ENCODE measurements at places on chromosomes 13 and 19.

- H3K4me1 ChIP-seq: peaks cover 18% of the 10 kb centered on the region
- H3K4me3 ChIP-seq: no peak overlapping the region
- H3K36me3 ChIP-seq: no peaks in the 10 kb centered on the region
- DNase-seq: peak; percentile 12
- H3K27me3 ChIP-seq: no peaks in the 10 kb centered on the region
- H3K27ac ChIP-seq: peak overlapping the region; percentile 8
Observed at GRCh38 chr13:110249326-110249725, 57.6 kb downstream of the COL4A1 start.

DNA sequence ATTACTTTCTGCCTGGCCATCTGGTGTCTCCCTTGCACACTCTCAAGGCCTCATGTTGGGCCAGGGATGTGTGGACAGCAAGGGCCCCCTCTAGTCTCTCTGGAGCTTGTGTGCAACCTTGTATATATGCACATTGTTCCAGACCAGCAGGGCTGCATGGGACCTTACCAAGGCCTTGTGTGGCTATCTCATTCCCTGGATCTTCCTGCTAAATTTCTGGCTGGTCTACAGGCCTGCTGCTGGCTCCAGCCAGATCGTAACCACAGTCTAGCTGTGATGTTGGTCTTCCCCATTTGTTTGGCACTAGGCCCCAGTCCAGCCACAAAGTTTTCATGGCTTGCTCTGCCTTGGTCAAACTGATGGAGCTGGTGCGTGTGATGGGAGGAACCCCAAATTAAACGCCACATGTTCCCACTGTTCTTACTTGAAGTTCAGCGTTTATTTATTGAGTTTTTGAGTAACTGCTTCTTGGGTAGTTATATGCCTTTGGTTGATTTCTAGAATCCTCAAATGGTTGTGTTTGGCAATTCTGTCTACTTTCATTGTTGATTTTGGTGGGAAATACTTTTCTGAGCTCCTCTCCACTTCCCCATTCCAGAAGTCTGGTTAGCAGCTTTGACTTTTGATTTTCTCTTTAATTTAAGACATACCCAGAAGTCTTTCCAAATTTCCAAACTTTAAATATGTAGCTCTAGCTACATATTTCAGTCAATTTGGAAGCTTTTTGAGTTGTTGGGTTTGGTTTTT lies 56.4 kb downstream of the SIPA1L3 start:
- no peaks in the 10 kb centered on the region for H3K27me3 ChIP-seq
- no peak overlapping the region for H3K27ac ChIP-seq
- H3K4me1 ChIP-seq: no peaks in the 10 kb centered on the region
- H3K4me3 ChIP-seq: no peak overlapping the region

DNA sequence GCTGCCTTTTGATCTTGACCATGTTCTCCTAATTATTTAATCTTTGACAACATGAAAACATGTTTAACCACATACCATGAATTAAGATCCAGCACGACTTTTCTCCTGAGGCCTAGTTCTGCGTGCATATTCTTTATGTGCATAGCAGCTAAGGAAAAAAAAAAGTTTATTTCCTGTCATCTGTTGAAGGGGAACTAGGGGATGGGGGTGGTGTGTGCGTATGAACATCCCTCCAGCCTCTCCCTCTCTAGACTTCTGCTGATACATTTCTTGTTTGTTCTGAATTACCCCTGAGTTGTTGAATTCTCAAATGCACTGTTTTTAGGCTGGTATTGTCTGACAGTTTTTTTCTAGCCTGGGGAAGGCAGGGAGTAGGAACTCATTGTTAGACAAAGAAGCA lies 543.3 kb downstream of the FGF9 start:
- H3K36me3 ChIP-seq: no peaks in the 10 kb centered on the region
- no peak overlapping the region for H3K4me3 ChIP-seq
- H3K4me1 ChIP-seq: no peaks in the 10 kb centered on the region
- DNase-seq: no peak
- no peak overlapping the region for H3K27ac ChIP-seq

DNA sequence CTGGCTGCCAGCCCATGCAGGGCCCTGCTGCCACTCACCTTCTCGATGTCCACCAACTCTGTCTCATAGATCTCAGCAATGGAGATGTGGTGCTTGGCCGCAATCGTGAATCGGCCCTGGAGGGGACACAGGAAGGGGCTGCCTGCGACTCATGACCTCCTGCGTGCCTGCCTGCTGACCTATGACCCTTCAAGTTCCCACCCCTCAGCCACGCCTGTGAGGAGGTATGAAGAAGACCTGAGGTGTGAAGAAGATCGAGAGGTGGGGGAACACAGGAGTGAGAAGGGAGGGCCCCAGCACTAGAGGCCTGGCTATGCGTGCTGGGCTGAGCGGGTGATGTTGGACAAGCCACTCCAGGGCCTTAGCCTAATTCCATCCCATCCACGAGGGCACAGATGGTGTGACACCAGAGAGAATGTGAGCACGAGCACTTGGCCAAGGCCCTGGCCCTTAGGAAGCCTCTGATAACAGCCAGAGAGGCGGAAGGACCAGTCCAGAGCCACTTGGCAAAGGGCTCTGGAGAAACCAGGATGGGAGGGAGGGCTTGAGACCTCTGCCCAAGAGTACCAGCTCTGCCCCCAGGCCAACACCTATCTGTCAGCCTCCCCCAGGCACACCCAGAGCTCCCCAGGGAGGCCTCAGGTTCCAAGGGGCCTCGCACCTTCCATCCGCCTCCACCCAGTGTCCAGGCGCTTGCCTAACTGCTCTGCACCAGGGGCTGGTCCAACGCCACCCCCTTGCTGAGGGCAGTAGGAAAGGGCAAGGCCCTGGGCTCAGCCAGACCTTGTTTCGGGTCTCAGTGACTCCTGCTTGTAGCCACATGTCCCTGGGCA lies 9.6 kb upstream of the KPTN start:
- H3K36me3 ChIP-seq: no peaks in the 10 kb centered on the region
- H3K27me3 ChIP-seq: no peaks in the 10 kb centered on the region
- H3K4me1 ChIP-seq: no peaks in the 10 kb centered on the region
- no peak overlapping the region for H3K4me3 ChIP-seq

DNA sequence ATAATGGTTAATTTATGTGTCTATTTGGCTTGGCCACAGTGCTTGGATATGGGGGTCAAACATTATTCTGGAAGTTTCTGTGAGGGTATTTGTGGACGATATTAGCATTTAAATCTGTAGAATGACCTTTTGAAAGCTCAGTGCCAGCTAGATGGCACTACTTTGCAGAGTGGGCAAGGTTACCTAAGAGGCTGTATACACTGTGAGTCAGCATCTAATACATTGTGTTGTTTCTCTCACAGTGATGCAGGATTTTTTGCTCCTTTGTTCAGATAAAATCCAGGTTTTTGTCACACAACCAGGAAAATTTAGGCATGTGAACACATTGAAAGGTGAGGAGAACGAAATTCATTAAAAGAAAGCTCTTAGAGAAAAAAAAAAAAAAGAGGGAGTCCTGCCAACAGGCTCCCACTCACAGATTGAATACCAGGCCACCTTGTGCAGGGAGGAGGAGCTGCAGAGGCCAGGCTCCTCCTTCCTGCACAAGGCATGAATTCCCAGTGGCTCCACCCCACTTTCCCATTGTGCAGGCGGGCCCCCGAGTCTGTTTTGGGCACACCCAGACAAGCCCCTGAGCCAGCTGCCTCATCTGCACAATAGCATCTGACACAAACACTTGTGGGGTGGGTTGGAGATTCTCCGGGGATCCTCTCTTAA lies 551.0 kb upstream of the ATXN8OS start:
- no peaks in the 10 kb centered on the region for H3K4me1 ChIP-seq
- H3K27ac ChIP-seq: no peak overlapping the region
- H3K27me3 ChIP-seq: no peaks in the 10 kb centered on the region
- no peak for DNase-seq

- H3K4me3 ChIP-seq: no peak overlapping the region
- DNase-seq: no peak
- peaks cover 23% of the 10 kb centered on the region for H3K4me1 ChIP-seq
Observed at GRCh38 chr19:29524201-29524911, 1.4 kb upstream of the VSTM2B start.

- peak overlapping the region; percentile 82 for H3K27ac ChIP-seq
- peaks cover 57% of the 10 kb centered on the region for H3K4me1 ChIP-seq
- H3K36me3 ChIP-seq: no peaks in the 10 kb centered on the region
Observed at GRCh38 chr19:661427-662196, 1.4 kb downstream of the RNF126 start.

- DNase-seq: peak; percentile 32
- no peaks in the 10 kb centered on the region for H3K36me3 ChIP-seq
- H3K27ac ChIP-seq: no peak overlapping the region
- H3K27me3 ChIP-seq: no peaks in the 10 kb centered on the region
Observed at GRCh38 chr19:14731200-14731599, 41.4 kb downstream of the ZNF333 start.

DNA sequence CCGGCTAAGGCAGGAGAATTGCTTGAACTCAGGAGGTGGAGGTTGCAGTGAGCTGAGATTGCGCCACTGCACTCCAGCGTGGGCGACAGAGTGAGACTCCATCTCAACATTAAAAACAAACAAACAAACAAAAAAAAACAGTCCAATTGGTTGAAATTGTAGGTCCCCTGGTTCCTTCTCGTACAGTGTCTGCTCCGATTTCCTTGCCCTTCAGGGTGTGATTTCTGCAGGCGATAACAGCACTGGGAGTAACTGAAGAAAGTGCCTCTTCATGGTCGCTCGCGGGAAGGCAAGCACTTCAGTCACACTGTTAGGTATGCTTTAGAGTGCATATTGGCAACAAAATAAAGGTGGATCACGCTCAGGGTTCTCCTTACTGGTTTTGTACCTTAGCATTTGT lies 39.7 kb downstream of the TPT1 start:
- H3K36me3 ChIP-seq: no peaks in the 10 kb centered on the region
- no peaks in the 10 kb centered on the region for H3K27me3 ChIP-seq
- no peaks in the 10 kb centered on the region for H3K4me1 ChIP-seq
- H3K27ac ChIP-seq: no peak overlapping the region

- H3K4me3 ChIP-seq: no peak overlapping the region
- H3K4me1 ChIP-seq: no peaks in the 10 kb centered on the region
Observed at GRCh38 chr13:32811297-32811800, 204.9 kb upstream of the KL start.

DNA sequence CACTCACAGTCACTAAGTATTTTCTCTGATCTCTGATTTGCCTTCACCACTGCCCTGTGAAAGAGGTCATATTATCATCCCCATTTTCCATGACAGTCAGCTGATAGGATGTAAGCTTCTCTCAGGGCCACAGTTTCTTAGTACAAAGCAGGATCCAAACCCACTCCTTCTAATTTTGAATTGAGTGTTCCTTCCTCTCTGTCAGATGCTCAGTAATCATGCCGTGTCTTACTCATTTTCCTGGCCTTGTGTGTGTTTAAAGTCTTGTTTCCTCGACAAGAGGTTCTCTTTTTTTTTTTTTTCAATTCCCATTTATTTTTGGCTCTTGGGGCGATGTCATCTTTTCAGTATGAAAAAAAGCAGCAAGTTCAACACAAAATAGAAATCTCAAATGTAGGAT lies 72.3 kb downstream of the NAA16 start:
- no peak overlapping the region for H3K27ac ChIP-seq
- no peaks in the 10 kb centered on the region for H3K36me3 ChIP-seq
- H3K4me3 ChIP-seq: no peak overlapping the region
- no peaks in the 10 kb centered on the region for H3K4me1 ChIP-seq

- H3K27ac ChIP-seq: no peak overlapping the region
- no peaks in the 10 kb centered on the region for H3K36me3 ChIP-seq
- no peaks in the 10 kb centered on the region for H3K27me3 ChIP-seq
- H3K4me1 ChIP-seq: no peaks in the 10 kb centered on the region
- H3K4me3 ChIP-seq: no peak overlapping the region
- no peak for DNase-seq
Observed at GRCh38 chr19:23789246-23789645, 30.6 kb upstream of the ZNF681 start.

DNA sequence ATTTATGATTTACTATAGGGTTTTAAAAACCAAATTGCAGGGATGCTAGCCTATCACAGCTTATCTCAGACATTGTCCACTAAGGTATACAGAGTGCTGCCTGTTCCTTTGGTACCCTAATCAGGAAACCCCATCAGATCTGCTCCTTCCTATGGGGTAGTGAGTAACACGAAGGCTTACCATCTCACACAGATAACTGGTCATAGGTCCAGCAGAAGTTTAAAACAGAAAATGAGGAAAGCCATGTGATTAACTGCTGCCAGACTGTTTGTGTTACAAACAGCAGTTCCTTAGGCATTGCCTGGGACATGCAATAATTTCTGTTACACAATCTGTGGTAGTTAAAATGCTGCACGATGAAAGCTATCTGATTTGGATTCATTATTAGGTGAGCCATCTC lies 53.5 kb upstream of the ALOX5AP start:
- no peak overlapping the region for H3K4me3 ChIP-seq
- H3K4me1 ChIP-seq: no peaks in the 10 kb centered on the region
- no peaks in the 10 kb centered on the region for H3K27me3 ChIP-seq
- no peak for DNase-seq
- H3K36me3 ChIP-seq: no peaks in the 10 kb centered on the region

- peaks cover 5% of the 10 kb centered on the region for H3K4me1 ChIP-seq
- no peak overlapping the region for H3K27ac ChIP-seq
Observed at GRCh38 chr13:49716615-49717014, 25.3 kb upstream of the EBPL start.

DNA sequence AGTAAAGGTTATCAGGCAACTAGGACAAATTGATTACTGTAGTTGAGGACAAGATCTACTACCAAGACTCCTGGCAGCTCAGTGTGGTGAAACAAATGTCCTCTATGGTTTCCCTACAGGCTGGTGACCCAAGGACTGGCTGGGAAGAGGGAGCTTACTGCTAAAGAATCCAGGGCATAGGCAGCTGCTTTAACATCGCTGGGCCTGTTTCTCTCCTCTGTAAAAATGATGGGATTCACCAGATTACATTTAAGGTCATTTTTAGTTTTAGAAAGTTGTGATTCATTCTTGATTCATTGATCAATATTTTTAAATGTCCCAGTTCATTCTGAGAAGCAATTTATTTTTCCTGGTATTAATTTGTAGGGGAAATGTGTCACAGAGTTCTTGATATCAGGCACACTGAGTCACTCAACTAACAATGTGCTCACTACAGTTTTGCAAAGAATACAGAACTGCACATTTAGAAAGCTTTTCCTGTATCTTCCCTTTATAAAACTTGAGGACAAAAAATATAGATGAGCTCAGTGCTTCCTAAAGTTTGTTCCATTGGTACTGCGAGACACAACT lies 19.6 kb upstream of the FAM124A start:
- no peaks in the 10 kb centered on the region for H3K36me3 ChIP-seq
- no peaks in the 10 kb centered on the region for H3K4me1 ChIP-seq
- no peak overlapping the region for H3K27ac ChIP-seq
- H3K27me3 ChIP-seq: no peaks in the 10 kb centered on the region
- no peak overlapping the region for H3K4me3 ChIP-seq

Measured in testis (tissue), 5 donors.